ENCODE measurements at places on chromosomes 5 and 9.

GRCh38 chr5:175736652-175737051 lies 78.8 kb downstream of the HRH2 start:
- no peak for DNase-seq

GRCh38 chr5:91397791-91398190 lies 14.7 kb upstream of the ARRDC3 start:
- DNase-seq = no peak

GRCh38 chr9:6413365-6414246 lies 607 bp downstream of the UHRF2 start:
- no peak for DNase-seq

- peak; percentile 8 for DNase-seq
Measured at GRCh38 chr5:133825631-133826289, 142.7 kb downstream of the C5orf15 start.

GRCh38 chr5:62289813-62290212 lies 16.2 kb upstream of the KIF2A start:
- DNase-seq = no peak
